Amniotic stem cell (primary cell): ENCODE measurements at places on chromosomes 5 and 9.

DNA sequence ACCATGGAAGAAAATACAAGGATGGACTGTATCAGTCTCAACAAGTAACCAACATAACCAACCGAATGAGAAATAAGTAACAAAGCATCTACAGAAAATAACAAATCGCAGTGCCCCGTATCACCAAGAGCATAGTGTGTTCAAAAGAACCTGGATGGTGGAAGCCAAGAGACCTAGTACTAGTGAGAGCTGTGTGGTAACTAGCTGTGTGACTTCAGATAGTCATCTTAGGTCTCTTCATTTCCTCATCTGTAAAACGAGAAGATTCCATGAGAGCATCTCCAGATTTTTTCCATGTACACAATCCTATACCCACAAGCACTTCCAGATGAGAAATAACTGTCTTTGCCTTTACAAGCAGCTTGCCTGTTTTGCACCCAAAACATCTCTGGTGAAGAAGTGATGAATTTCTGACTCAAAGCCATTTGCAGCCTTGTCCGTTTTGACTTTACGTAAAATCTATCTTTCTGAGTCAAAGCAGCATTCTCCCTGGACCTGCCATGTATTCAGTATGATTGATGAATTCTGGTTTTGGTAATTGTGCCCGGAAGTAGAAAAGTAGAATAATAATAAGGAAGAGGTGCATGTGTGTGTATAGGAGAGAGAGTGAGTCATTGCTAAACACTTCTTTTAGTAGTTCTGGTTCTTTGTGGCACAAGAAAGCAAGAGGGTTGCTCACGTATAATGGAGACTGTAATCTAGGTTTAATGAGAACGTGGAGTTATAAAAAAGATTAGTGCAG is 41.0 kb downstream of the AOPEP start:
- DNase-seq: no peak

GRCh38 chr5:11126844-11127243 is 365.8 kb upstream of the DAP start:
- DNase-seq: no peak

DNA sequence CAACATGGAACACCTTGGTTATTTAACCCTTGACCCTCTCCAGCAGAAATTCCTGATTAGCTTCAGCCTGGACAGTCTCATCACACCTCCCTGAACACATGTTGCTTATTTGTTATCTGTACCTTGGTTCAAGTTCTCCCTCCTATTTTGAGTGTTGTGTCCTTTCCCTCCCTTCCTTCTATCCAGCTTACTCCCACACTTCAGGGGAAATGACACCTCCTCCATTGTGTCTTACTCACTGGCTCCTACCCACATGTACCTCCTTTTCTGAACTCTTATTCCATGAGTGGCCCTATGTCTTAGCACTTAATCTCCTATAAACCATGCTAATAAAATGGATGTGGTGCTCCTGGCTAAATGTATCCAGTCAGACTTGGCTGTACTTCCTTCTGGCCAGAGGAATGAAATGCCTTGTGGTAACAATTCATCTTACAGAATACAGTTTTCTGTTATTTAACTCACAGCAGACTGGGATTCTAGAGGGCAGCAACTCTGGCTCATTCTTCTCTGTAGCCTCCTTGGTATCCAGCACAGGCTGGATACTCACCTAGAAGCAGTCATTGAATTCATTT is 11.2 kb downstream of the LIX1 start:
- no peak for DNase-seq

GRCh38 chr9:134550584-134550983 is 91.0 kb upstream of the COL5A1 start:
- DNase-seq: no peak

DNA sequence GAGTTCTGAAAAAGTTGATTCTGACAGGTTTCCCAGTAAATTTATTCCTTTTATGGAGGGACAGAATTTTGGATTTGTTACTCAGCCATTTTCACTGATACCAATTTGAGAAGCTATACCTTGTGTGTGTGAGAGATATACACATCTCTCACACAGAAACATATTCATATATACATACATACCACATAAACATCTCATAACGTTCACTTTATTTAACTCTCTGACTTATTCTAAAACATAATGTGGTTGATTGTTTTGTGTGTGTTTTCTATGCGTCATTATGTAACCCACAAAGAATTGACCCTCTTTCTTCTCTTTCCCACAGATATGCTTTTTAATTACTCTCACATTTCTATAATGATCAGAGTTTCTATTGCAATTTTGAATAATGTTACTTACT is 570.8 kb upstream of the TLE4 start:
- no peak for DNase-seq
